MCF 10A (cell line): ENCODE measurements at places on chromosomes 7 and 10.

- peaks cover 12% of the 10 kb centered on the region for H3K27me3 ChIP-seq
- H3K36me3 ChIP-seq: no peaks in the 10 kb centered on the region
- H3K4me1 ChIP-seq: peaks cover 11% of the 10 kb centered on the region
- H3K27ac ChIP-seq: no peak overlapping the region
- DNase-seq: no peak
Observed at GRCh38 chr10:113666682-113667252, 2.9 kb upstream of the NRAP start.

DNA sequence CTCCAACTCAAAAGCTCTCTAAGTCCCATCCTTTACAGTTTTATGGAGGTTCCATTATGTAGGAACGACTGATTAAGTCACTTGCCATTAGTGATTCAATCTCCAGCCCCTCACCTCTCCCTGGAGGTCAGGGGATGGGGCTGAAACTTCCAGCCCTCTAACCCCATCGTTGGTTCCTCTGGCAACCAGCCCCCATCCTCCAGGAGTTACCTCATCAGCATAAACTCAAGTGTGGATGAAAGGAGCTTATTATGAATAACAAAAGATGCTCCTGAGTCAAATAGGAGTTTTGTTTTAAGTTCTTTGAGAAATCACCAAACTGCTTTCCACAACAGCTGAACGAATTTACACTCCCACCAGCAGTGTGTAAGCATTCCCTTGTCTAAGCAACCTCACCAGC lies 494.3 kb upstream of the AUTS2 start:
- H3K36me3 ChIP-seq: no peaks in the 10 kb centered on the region
- H3K27me3 ChIP-seq: no peaks in the 10 kb centered on the region
- H3K4me3 ChIP-seq: no peak overlapping the region
- H3K27ac ChIP-seq: no peak overlapping the region

- H3K4me3 ChIP-seq: peak overlapping the region; percentile 62
- H3K36me3 ChIP-seq: no peaks in the 10 kb centered on the region
- H3K4me1 ChIP-seq: peaks cover 7% of the 10 kb centered on the region
- peaks cover 75% of the 10 kb centered on the region for H3K27me3 ChIP-seq
- peak; percentile 57 for DNase-seq
- no peak overlapping the region for H3K27ac ChIP-seq
Observed at GRCh38 chr7:96075510-96076349, 246.2 kb downstream of the SLC25A13 start.

DNA sequence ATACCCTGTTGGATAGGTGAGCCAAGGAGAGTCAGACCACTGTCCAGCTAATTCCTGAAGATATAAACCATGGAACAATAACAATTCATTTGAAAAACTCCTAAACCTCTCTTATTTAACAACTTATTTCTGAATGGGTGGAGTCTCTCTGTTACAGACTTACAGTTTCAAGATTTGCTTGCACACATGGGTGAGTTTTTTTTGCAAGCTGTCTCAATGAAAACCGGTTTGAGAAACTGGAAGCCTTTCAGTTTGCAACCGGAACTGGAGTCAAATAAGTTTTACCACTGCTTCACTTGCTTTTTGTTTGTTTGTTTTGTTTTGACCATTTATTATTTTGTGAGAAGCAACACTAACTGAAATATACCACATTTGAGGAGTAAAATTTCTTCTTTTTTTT lies 243.8 kb downstream of the MTERF1 start:
- no peaks in the 10 kb centered on the region for H3K36me3 ChIP-seq
- peaks cover 6% of the 10 kb centered on the region for H3K4me1 ChIP-seq
- H3K4me3 ChIP-seq: no peak overlapping the region
- no peaks in the 10 kb centered on the region for H3K27me3 ChIP-seq
- no peak for DNase-seq

- H3K4me1 ChIP-seq: no peaks in the 10 kb centered on the region
- H3K36me3 ChIP-seq: no peaks in the 10 kb centered on the region
- H3K27ac ChIP-seq: no peak overlapping the region
- DNase-seq: no peak
Observed at GRCh38 chr10:25694206-25694933, 239.7 kb upstream of the MYO3A start.

- no peak for DNase-seq
- H3K4me3 ChIP-seq: no peak overlapping the region
- no peaks in the 10 kb centered on the region for H3K4me1 ChIP-seq
- peaks cover 6% of the 10 kb centered on the region for H3K36me3 ChIP-seq
- H3K27ac ChIP-seq: no peak overlapping the region
Observed at GRCh38 chr7:69445541-69445940, 152.7 kb upstream of the AUTS2 start.

DNA sequence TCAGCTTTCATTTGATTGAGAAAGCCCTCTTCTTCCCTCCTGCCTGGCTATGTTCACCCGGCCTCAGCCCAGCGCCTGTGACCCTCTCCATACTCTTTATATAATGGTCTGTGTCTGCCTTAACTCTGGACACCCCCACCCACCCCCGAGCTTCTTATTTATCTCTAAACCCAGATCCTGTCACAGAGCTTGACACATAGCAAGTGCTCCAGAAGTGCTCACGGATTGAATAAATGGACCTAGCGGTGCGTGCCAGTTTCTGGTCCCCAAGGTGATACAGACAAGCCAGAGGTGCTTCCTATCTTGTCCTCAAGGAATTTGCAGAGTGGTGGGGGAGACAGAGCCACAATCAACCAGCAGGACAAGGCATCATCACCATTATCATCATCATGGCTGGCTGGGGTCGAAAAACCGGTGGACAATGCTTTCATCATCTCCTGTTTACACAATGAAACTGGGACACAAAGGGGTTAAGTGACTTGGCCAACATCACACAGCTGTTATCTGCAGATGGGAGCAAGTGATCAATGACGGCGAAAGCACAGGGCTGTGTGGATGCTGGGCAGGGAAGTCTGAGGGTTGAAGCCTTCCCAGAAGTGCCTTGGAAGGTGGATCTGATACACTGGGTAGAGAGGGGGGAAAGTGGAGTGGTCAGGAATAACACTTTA lies 2.2 kb upstream of the LOXL4 start:
- no peak overlapping the region for H3K4me3 ChIP-seq
- no peak overlapping the region for H3K27ac ChIP-seq
- no peaks in the 10 kb centered on the region for H3K27me3 ChIP-seq
- peaks cover 17% of the 10 kb centered on the region for H3K4me1 ChIP-seq
- H3K36me3 ChIP-seq: no peaks in the 10 kb centered on the region
- no peak for DNase-seq

- H3K27ac ChIP-seq: no peak overlapping the region
- peaks cover 26% of the 10 kb centered on the region for H3K36me3 ChIP-seq
- DNase-seq: no peak
- H3K4me1 ChIP-seq: peaks cover 39% of the 10 kb centered on the region
- no peaks in the 10 kb centered on the region for H3K27me3 ChIP-seq
Observed at GRCh38 chr7:47443049-47443448, 138.9 kb downstream of the TNS3 start.

- H3K36me3 ChIP-seq: no peaks in the 10 kb centered on the region
- peak overlapping the region; percentile 84 for H3K27ac ChIP-seq
- H3K4me3 ChIP-seq: no peak overlapping the region
- peaks cover 17% of the 10 kb centered on the region for H3K4me1 ChIP-seq
Observed at GRCh38 chr7:134473861-134474291, 15.0 kb upstream of the AKR1B1 start.

DNA sequence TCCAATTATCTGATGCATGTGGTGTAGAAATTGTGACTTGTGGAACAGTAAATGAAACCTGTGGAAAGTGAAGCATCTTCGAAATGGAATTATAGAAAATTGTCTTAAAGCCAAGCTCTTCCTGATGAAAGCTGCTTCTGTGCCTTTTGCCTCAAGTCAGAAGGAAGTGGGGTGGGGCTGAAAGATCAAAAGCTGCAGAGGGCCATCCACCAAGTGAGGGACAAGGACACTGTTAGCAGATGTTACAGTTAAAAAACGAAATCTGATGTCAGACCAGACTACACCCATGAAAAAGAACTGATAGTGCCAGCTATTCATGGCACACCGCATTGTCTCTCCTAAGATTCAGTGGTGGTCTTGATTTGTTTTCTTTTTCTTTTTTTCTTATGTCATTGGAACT lies 23.8 kb upstream of the WASL start:
- H3K4me1 ChIP-seq: peaks cover 35% of the 10 kb centered on the region
- no peak overlapping the region for H3K4me3 ChIP-seq
- no peak for DNase-seq

GRCh38 chr10:70493660-70494234 lies 15.2 kb downstream of the PALD1 start:
- no peak for DNase-seq
- H3K36me3 ChIP-seq: no peaks in the 10 kb centered on the region
- H3K4me3 ChIP-seq: no peak overlapping the region
- peaks cover 30% of the 10 kb centered on the region for H3K27me3 ChIP-seq
- no peak overlapping the region for H3K27ac ChIP-seq
- no peaks in the 10 kb centered on the region for H3K4me1 ChIP-seq

DNA sequence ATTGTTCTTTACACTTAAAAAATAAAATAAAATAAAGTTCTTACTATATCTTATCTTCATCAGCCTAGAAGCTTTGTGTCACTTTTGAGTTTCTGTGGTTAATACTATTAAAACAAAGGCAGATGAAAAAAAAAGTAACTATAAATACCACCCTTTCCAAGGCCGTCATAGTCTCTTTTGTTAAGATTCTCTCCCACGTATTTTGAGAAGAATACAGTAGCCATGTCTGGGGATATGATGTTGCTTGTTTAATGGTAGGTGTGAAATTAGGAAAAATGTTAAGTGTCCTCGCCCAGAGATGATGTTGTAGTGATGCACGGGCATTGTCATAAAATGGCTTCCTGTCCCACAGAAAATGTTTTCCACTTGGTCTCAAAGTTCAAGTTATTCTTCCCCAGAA lies 223.9 kb downstream of the NEBL start:
- H3K4me1 ChIP-seq: no peaks in the 10 kb centered on the region
- H3K27me3 ChIP-seq: no peaks in the 10 kb centered on the region
- H3K36me3 ChIP-seq: no peaks in the 10 kb centered on the region
- no peak for DNase-seq
- no peak overlapping the region for H3K27ac ChIP-seq
- H3K4me3 ChIP-seq: no peak overlapping the region

DNA sequence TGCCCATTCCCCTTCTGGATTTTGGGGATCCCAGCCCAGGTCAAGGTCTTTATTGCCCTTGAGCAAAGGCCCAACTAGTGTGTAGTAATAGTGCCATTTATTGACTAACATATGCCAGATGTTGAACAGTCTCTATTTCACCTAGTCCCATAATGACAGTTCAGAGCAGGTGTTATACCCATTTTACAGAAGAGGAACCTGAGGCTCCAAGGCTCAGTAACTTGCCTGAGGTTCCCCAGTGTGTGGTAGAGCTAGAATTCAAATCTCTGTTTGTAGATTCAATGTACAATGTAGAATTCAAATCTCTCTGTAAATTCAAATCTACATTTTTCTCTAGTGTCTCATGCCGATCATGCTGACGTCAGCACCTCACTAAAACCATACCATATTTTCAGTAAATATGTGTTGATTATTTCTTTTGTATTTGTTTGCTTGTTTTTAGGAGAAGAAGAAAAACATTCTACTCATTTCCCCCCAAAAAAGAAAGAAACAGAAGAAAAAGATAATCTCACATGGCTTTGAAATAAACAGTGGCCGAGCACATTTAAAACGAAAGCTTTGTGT lies 329.7 kb downstream of the PRPF18 start:
- H3K27me3 ChIP-seq: no peaks in the 10 kb centered on the region
- H3K36me3 ChIP-seq: no peaks in the 10 kb centered on the region
- no peak overlapping the region for H3K27ac ChIP-seq
- H3K4me3 ChIP-seq: no peak overlapping the region
- no peaks in the 10 kb centered on the region for H3K4me1 ChIP-seq
